ENCODE measurements at places on chromosomes 1 and 21.
A peak's percentile ranks its signal among the peaks of the same experiment; 100 is the strongest.

GRCh38 chr1:31072304-31072746, 6.8 kb upstream of the PUM1 start:
- no peak for DNase-seq

- DNase-seq: no peak
These were observed 13.3 kb downstream of the GCSAML start for GRCh38 chr1:247562198-247562597.

GRCh38 chr1:14941864-14942263, 211.7 kb upstream of the TMEM51 start:
- DNase-seq: no peak

DNA sequence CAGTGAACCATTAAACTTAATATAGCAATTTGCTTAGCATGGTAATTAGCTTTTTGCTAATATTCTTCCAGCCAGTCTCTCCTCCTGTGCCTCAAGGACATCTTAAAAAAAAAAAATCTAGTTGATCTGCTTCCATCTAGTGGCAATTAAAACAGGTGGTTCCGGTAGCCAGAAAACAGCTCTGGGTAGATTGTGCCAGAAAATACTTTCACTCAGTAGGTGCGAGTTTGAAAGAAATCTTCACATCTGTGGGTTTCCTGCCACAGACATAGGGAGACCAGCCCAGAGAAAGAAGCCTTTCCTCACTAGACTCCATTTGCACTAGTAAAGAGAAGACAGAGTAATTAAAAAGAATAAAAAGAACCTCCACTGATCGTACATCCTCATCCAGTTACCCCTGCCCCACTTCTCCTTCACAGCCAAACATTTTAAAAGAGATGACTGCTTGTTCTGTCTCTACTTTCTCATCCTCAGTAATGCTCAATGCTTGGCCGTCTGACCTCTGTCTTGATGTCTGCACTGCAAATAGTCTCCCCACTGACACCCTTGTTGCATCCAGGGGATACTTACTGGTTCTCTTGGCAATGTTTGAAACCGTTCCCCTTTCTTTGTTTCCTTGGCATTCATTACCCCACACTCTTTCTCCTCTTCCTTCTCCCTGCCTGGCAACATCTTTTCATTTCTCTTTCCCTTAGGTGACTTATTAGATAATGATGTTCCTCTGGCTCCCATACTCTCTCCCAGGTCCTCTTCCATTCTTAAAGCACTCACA, 16.9 kb downstream of the SELL start:
- DNase-seq: peak; percentile 75

DNA sequence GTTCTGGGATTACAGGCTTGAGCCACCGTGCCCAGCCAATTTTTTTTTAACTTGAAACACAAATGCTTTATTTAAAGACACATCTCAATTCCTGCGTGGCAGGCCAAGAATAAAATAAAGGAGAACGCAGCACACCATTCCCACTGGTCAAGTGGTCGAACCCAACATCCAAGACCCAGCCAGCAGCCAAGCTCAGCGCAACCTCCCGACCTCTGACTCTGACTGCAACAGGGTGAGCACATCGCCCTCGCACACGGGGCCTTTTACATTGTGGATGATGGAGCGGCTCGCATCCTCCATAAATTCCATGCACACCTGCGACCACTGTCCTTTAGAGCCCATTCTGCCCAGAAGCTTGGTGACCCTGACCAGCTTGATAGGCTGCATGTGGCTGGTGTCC, 5.5 kb upstream of the GUK1 start:
- no peak for DNase-seq

GRCh38 chr1:59455206-59455605, 158.3 kb downstream of the FGGY start:
- DNase-seq: no peak

DNA sequence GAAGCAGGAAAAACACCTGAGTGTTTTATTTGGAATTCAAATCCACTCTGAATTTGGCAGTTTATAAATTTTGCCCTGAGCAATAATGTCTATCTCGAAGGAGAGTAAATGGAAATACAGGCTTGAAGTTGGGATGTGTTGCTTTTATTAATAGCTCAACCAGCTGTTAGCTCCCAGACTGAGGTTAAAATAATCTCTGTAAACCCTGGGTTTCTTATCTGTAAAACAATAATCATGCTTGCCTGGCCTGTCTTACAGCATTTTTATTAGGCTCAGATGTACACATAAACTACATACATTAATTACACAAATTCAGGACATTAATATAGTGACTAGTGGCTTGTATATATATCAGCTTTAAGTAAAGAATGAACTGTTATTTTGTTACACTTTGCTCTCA, 148.5 kb downstream of the GALNT2 start:
- DNase-seq: no peak

DNA sequence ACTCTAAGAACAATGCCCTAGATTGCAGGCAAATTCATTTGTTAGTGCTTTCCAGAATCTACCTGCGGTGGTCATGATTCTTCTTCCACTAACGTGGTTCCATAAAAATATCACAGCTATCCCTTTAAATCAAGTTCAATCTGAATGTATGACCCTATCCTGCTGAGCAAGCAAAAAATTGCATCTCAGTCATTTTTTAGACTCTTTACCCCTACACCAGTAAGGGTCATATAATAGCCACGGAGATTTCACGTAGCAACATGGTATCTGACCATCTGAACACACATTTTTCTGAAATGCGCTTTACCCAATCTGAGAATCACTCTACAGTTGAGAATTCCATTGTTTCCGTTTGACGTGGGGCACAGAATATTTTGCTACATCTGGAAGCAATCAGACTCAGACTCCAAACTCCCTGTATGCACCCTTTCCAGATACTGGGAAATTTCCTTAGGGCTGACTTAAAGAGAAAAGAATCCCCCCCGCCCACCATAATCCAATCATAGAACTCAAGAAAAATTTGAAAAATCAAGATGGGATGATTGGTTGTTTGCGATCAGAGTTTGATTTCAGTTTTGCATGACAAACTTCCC, 699.2 kb upstream of the ZP4 start:
- no peak for DNase-seq

- no peak for DNase-seq
These were observed 15.4 kb upstream of the BTG2 start for GRCh38 chr1:203289982-203290260.

- peak; percentile 61 for DNase-seq
These were observed 18.3 kb upstream of the IFNGR2 start for GRCh38 chr21:33384841-33385331.

- no peak for DNase-seq
These were observed 21.8 kb downstream of the ENAH start for GRCh38 chr1:225631021-225631663.

DNA sequence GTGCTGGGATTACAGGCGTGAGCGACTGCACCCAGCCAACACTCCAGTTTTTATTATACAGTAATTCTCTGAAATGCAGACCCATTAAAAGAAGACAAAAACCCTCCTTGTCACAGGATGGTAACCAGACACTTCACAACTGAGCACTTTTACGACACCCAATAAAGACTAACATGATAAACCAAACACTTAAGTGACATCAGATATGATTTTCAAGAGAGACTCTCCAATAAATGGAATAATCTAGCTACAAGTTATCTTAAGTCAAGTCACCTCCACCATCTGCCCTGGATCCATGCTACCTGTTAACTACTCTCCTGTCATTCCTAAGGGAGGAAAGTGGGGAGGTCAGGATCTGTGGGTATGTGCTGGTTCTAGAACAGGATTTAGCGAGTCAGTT, 5.6 kb downstream of the GNG12 start:
- DNase-seq: no peak

- DNase-seq: peak; percentile 68
These were observed 509 bp downstream of the GDAP2 start for GRCh38 chr1:117928881-117929342.

DNA sequence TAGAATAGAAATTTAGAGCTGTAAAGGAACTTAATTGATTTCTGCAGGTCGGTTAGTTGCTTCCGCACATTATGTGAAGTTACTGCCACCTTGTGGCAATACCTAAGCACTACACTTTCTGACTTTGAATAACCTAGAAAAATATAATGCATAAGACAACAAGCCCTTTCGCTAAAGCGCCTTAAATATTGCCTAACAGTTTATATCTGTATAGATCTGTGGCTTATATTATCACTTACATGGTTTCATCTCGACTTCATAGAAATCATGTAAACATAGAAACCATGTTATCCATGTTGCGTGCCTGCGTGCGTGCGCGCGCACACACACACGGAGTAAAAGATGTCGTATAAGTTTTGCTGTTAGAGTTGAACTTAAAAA, 10.9 kb upstream of the IFI16 start:
- peak; percentile 58 for DNase-seq

DNA sequence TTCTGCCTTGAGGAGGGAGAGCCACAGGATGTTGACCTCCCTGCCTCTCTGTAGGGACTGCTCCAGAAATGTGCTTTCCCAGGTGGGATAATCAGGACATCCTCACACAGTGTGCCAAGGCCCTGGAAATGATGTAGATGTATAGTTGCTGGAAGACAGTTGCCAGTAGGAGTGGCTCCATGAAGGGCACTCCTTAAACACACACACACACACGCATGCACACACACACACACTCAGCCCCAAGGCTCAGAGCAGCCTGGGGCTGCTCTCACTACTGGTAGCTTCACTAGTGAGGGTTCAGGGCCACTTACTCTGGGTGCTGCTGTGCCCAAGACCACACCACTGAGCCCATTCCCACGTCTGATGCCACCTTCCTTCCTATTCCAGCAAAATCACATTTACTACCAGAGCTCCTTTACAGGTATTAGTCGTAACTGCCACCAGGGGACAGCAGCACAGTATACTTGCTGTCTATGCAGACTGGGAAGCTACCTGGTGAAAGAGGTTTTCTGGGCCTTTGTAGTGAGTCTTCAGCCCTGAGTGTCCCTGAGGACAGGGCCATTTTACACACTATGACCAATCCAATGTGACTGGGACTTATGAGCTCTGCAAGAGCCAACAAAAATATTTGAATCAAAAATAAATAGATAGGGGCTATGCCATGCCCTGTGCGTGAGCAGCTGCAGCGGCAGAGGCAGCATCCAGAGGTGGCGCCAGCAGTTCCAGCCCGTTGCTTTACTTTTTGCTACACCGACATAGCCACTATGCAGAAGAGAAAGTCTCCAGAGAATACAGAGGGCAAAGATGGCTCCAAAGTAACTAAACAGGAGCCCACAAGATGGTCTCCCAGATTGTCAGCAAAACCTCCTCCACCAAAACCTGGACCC, 15.0 kb downstream of the CRNN start:
- DNase-seq: no peak

DNA sequence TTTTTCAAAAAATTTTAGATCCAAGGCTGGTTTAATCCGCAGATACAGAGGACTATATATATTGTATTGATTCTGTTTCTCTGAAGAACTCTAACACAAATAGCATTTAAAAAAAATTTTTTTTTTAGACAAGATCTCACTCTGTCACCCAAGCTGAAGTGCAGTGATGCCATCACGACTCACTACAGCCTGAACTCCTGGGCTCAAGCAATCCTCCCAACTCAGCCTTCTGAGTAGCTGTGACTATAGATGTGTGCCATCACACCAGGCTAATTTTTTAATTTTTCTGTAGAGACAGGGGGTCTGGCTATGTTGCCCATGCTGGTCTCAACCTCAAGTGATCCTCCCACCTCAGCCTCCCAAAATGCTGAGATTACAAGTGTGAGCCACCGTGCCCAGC, 3.0 kb downstream of the ANKRD45 start:
- no peak for DNase-seq

DNA sequence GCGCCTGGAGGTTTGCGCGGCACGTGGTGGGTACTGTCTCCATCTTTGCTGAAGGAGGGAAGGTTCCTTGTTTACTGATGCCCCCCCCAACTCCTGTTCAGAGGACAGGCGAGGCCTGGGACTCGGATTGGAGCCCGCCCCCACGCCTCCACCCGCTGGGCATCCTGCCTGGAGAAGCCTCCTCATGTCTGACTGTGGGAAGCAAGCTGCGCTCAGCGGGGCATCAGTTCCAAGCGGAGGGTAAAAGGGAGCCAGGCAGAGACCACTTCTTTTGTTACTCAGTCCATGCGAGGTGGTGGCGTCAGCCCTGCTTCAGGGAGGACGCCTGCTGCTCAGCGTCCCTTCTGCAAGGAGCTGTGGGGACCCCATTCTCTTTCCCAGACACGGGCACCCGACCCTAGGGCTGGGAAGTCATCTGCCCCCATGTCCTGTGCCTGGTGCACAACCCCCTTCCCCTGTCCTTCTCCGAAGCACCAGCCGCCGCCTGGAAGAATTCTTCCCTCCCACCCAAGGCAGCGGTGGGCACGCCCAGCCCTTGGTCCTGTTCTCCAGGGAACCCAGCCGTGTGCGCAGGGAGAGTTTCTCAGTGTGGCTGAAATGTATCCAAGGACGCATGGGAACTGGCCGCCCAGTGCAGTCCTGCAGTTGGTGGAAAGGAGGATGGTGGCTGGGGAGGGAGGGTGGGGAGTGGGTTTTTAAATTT, 414.0 kb downstream of the CAMTA1 start:
- DNase-seq: no peak

- no peak for DNase-seq
These were observed 2.8 kb upstream of the SRRM1 start for GRCh38 chr1:24640288-24640687.

DNA sequence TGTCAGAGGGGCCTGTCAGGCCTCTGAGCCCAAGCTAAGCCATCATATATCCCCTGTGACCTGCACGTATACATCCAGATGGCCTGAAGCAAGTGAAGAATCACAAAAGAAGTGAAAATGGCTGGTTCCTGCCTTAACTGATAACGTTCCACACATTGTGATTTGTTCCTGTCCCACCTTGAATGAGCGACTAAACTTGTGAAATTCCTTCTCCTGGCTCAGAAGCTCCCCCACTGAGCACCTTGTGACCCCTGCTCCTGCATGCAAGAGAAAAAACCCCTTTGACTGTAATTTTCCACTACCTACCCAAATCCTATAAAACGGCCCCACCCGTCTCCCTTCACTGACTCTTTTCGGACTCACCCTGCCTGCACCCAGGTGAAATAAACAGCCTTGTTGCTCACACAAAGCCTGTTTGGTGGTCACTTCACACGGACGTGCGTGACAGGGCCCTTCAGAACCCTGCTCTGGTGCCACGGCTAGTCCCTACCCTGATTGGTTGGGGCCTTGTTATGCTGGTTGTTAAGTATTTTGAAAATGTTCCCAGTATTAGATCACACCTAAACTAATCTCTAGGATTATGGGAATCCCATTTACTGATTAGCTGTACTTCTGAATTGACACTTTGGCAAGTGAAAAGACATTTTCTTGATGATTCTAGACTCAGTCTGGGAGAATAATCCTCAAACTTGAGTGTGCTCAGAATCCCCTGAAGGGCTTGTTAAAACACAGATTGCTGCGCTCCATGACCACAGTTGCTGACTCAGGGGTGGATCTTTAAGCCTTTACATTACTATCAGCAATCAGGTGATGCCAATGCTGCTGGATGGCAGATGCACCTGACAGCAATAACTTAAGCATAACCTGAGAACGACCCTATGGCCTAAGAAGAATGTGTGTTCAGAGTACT, 28.8 kb upstream of the SPATA6 start:
- no peak for DNase-seq
